ENCODE measurements at places on chromosomes 1 and 21.
A peak's percentile ranks its signal among the peaks of the same experiment; 100 is the strongest.

GRCh38 chr1:43541721-43542401 lies 11.2 kb downstream of the PTPRF start:
- no peak for DNase-seq

- DNase-seq = no peak
These were observed 58.7 kb downstream of the NENF start for GRCh38 chr1:212491454-212491853.

DNA sequence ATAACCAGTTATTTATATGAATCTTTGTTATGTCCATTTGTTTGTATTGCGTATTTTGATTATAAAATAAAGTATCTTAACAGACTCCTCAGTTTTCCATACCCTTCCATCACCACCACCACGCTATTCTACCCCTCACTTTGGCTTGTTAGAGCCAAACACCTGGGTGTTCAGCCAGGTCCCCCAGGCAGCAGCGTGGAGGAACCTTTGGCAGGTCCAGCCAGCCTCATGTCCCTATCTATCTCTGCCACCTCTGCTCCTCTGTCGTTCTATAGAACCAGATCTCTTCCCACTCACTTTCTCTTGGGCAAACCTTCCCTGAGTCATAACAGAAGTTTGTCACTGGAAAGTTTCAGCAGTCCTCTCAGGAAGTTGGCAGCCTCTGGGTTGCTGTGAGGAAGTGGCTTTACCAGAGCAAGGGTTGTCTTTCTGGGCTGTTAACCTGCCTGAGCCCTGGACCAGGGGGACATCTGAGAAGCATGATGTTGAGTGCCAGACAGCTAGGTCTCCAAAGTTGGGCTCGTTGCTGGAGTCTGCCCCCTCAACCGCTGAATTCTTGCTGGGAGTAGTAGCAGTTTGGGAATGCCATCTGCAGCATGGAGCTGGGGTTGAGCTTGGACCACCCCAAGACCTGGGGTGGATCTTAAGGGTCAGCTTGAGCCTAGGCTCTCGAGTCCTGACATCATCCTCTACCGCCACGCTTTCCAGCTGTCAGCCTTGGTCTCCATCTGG lies 996 bp upstream of the SH3BGRL3 start:
- DNase-seq = peak; percentile 33

DNA sequence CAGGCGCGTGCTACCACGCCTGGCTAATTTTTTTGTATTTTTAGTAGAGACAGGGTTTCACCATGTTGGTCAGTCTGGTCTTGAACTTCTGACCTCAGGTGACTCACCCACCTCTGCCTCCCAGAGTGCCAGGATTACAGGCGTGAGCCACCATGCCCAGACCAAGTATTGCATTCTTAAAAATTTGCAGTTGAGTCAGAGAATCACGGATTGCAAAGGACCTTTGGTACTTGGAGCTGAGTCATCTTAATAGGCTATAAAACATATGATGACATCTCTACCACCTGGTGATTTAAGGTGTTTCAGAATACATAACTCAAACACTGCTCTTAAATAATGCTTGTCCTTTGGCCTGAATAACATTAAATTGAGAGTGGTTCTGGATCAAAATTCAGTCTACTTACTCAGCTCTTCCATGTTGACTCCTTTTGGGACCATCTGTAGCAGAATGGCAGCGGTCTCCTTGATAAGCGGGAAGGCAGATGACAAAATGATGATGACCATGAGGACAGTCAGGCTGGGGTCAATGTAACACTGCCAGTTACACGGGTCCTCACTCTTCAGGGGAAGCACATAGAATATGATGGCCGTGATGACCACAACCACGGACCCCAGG lies 10.4 kb downstream of the SLC30A10 start:
- DNase-seq = peak; percentile 35

GRCh38 chr1:162639718-162640117 lies 7.5 kb downstream of the DDR2 start:
- no peak for DNase-seq

DNA sequence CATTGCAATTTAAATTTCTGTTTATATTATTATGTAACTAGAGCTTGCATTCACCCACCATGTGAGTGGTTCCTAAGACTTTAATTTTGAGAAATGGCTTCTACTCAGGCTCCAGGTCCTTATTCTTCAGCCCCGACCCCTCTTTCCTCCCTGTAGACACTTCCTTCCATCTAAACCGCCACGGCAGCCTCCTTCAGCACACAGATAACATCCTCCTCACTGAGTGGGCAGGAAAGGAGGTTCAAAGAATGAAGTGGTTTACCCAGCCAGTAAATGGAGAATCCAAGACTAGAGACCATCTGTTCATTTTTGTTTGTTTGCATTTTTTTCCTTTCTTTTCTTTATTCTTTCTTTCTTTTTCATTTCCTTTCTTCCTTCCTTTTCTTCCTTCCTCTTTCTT lies 37.1 kb upstream of the SOD1 start:
- DNase-seq = no peak

- DNase-seq = no peak
These were observed at the start of gene PIGR for GRCh38 chr1:206946261-206946660. TSS of gene PIGR (minus strand) at chr1:206946466. CDS start at chr1:206940531, 5,935 bp downstream.

DNA sequence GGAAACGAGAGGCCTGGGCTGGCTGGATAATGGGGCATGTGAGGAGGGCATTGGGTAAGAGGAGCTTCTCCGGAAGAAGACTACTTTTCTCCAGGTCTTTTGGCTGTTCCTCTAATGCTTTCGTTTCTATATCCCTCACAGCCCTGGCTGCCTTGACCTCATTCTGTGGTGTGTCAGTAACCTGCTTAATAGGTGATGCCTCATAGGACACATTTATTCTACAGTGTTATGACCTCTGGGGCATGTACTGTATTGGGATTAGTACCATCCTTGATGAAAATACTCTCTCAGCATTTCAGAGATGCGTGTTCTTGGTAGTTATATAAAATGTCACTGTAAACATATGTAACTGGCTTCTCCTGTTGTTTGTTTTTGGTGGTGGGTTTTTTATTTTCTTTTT lies 40.1 kb downstream of the PGM1 start:
- DNase-seq = no peak

DNA sequence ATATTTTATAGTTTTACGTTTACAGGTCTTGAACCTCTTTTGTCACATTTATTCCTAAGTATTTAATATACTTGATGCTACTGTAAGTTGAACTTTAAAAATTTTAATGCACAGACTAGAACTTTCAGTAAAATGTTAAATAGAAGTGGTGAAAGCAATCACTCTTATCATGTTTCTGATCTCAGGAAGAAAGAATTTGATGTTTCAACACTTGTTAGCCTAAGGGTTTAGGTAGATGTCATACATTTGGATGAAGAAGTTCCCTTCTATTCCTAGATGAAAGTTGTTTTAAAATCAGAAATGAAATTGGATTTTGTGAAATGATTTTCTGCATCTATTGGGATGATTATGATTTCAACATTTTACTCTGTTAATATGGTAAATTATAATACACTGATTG lies 63.6 kb upstream of the TTLL7 start:
- peak; percentile 34 for DNase-seq

DNA sequence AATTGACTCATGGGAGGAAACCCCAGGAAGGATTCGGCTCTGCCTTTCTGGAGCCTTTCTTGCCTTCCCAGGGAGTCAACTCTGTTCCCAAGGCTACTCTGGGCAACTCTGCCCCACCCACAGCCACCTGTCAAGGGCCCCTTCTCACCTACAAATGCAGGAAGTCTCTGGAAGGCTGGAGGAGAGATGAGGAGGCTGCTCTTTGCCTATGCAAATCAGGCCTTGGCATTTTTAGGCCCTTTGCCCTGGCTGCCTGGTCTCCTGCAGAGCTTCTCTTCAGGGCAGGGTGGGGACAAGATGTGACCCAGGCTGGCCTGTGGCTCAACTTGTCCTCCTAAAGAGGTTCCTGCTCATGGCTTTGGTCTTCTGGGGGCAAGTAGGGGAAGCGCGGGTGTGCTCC lies 5.4 kb downstream of the SLC6A9 start:
- DNase-seq = no peak

GRCh38 chr1:226692051-226692792 lies 46.9 kb downstream of the ITPKB start:
- DNase-seq = no peak

DNA sequence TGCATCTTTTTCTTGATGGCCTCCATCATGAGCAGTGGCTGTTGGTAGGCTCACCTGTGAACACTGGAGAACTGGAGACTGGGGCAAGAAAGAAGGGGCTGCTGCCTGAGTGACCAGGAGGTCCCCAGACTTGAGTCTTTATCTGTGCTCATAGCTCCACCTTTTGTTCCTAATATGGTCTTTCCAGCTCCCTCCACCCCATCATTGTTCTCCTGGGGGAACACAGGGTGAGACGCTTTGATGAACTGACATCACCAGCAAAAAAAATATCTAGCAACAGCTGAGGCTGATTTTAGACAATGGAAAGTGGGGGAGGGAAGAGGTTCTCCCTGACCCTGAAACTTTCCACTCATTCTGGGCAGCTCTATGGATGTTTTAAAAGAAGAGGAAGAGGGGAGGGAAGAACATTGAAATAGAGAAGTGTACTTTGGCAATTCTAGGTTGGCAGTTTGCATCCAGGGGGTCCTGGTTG lies at the start of gene TPM3:
Gene TPM3 (minus strand): TSS at position 111 of the 472 bp plus-strand sequence. CDS start 82 bp downstream, at position 29.
- no peak for DNase-seq

GRCh38 chr1:3359351-3359750 lies 95.1 kb upstream of the ARHGEF16 start:
- no peak for DNase-seq

DNA sequence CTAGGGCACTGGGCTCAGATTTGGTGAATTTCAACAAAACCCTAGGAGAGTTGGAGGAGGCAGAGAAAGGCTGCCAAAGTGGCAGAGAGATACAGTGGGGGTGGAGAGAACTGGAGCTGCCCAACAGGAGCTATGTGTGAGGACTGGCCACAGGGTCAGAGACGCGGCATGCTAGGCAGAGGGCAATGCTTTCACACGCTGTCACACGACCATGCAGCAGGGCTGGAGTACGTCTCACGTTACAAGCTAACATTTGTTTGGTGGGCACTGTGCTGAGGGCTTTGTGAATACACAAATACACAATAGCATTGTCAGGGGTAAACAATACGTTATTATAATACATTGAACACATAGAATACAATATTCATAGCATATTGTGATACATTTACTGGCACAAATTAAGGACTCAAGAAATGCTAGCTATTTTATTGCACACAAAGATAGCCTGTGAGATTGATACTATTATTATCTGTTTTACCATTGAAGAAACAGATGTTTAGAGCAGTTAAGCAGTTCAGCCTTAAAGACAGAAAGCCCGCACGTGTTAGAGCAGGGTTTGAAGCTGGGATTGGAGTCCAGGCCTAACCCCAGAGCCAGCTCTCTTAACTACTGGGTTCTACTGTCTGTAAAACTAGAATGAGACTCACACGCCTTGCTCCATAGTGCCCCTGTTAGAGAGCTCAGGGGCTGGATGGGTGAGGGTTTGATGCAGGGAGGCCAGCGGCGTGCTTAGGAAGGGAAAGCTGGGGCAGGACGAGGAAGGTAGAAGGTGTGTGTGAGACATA lies 4.5 kb downstream of the RAB7B start:
- DNase-seq = no peak

- no peak for DNase-seq
These were observed 98.9 kb upstream of the FOXD3 start for GRCh38 chr1:63223426-63223825.

- no peak for DNase-seq
These were observed 46.4 kb upstream of the RAB3GAP2 start for GRCh38 chr1:220318673-220319072.

DNA sequence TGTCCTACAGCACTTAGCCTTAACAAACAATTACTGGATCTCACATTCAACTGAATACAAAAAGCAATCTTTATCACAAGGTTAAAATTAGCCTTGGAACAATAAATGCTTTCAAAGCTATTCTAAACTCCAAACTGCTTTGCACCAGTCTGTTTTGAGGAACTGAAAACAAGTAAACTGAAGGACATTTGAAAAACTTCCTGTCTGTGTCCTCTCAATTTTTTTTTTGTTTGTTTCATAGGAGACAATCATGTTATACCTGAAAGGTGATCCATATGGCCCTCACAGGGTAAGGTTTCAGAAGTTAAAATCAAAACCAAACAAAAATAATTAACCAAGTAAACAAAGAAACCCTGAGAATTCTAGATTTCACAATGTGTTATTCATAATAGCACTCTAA lies 459.1 kb downstream of the DPYD start:
- DNase-seq = no peak

DNA sequence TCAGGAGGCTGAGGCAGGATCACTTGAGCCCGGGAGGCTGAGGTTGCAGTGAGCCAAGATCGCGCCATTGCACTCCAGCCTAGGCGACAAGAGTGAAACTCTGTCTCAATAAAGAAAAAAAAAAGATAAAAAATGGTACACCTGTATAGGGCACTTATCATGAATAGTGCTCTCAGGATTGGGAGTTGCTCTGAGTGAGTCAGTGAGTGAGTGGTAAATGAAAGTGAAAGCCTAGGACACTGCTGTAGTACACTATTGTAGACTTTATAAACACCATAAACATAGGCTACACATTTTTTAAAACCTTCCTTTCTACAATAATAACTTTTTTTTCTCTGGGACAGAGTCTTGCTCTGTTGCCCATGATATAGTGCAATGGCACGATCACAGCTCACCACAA lies 16.8 kb downstream of the PHTF1 start:
- DNase-seq = peak; percentile 37

DNA sequence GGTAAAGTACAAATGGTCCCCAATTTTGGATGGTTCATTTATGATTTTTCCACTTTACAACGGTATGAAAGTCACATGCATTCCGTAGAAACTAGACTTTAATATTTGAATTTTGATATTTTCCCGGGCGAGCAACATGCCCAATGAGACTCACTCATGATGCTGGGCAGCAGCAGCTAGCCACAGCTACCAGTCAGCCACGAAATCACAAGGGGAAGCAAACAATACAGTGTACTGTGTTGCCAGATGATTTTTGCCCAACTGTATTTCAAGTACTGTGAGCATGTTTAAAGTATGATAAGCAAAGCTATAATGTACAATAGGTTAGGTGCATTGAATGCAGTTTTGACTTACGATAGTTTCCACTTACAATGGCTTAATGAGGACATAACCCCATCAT lies 266.8 kb downstream of the VAV3 start:
- DNase-seq = no peak

GRCh38 chr1:189804352-189804751 lies 673.3 kb downstream of the BRINP3 start:
- no peak for DNase-seq

- DNase-seq = peak; percentile 85
These were observed 21.3 kb upstream of the ATF3 start for GRCh38 chr1:212587016-212587887.

GRCh38 chr21:33865996-33866575 lies 49.5 kb downstream of the ATP5PO start:
- DNase-seq = no peak
